ENCODE measurements at places on chromosomes 7 and 10. TPM values are rescaled to one million over a fixed set of nuclear protein-coding genes. Genes with fewer than 3 reads are reported as not detected.

Gene ITGA8
- not detected for total RNA-seq

Gene LAMB4
- total RNA-seq = not detected

Gene PNLIPRP1
- not detected for total RNA-seq

Gene GAD2
- not detected for total RNA-seq

Gene OR9A2
- total RNA-seq = not detected

Gene MRC1
- not detected for total RNA-seq

Gene MGAM2
- not detected for total RNA-seq

Gene GLI3
- total RNA-seq = not detected

Gene TEX47
- total RNA-seq = not detected

Gene CALN1
- total RNA-seq = not detected

Gene OTUD1
- 16.4 TPM for total RNA-seq

Gene FUOM
- total RNA-seq = 16.2 TPM

Gene TLL2
- not detected for total RNA-seq

Gene STEAP1B
- 0.17 TPM for total RNA-seq

Gene UPK3BL1
- total RNA-seq = 9.4 TPM

Gene VAX1
- not detected for total RNA-seq
